Breast epithelium (tissue), 4 donors: ENCODE measurements at places on chromosomes 12 and 14.

GRCh38 chr12:116402163-116402939 lies 124.9 kb upstream of the MED13L start:
- DNase-seq, result no peak
- no peaks in the 10 kb centered on the region for H3K27me3 ChIP-seq
- no peaks in the 10 kb centered on the region for H3K4me1 ChIP-seq
- no peak overlapping the region for H3K4me3 ChIP-seq
- no peaks in the 10 kb centered on the region for H3K36me3 ChIP-seq
- no peak overlapping the region for H3K27ac ChIP-seq

DNA sequence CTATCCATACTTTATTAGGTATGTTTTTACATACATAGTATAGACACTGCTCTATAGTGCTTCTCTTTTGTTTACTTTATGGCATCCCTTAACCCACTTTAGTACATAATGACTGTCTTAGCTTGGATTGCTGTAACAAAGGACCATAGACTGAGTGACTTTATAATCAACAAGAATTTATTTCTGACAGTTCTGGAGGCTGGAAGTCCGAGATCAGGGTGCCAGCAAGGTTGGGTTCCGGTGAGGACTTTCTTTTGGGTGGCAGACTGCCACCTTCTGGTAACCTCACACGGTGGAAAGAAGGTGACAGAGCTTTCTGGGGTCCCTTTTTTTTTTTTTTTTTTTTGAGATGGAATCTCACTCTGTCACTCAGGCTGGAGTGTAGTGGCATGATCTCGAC lies 48.6 kb upstream of the PPM1H start:
- H3K4me1 ChIP-seq, result no peaks in the 10 kb centered on the region
- no peak overlapping the region for H3K27ac ChIP-seq
- H3K27me3 ChIP-seq, result no peaks in the 10 kb centered on the region
- no peak for DNase-seq
- no peaks in the 10 kb centered on the region for H3K36me3 ChIP-seq

DNA sequence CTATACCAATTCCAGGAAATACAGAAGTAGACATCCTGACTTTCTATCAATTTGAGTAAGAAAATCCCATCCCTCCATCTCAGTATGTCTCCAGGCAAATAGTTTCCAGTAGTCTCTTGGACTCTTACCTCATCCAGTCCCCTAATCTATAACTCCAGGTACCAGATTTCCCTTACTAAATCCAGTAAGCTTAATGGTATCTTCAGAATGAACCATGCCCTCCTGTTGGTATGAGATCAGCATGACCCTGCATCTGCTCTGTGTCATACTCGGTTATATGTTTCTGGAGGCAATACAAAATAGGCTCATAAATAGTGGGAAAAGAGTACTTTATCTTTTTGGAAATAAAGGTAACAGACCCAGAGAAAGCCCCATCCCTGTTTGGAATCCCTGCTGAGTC lies 18.4 kb downstream of the PIGH start:
- no peak for DNase-seq
- H3K27me3 ChIP-seq, result no peaks in the 10 kb centered on the region
- H3K36me3 ChIP-seq, result no peaks in the 10 kb centered on the region
- H3K4me3 ChIP-seq, result no peak overlapping the region
- no peaks in the 10 kb centered on the region for H3K4me1 ChIP-seq

DNA sequence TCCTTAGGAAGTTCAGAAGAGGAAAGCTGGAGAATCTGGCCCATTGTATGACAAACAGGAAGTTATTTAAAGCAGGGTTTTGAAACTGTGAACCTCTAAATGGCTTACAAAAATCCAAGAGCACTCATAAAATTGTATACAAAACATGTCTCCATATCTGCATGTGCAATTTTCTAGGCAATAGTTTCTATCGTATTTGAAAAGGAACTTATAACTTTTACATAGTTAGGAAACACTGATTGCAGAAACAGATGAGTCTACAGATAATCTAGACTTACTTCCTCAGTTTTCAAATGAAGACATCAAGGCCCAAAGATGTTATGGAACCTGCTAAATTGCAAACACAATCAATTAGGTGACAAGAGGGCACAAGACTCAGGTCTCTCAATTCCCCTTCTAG lies 53.3 kb upstream of the ETV6 start:
- H3K4me3 ChIP-seq, result no peak overlapping the region
- H3K27ac ChIP-seq, result no peak overlapping the region
- H3K36me3 ChIP-seq, result no peaks in the 10 kb centered on the region

DNA sequence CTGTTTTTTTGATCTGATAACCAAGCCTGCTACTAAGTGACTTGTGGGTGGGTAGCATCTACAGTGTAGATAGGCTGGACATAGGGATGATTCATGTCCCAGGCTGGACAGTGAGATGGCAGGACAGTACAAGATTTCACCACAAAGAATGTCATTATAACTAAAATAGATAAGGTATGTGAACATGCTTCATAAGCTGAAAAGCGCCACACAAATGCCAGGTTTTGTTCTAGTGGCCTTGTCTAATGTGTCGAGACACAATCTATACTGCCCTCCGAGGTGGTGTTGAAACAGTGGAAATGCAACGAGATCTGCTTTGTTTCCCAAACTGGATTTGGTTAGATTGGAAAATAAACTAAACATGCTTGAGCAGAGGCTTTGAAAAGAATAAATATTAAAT lies 4.4 kb downstream of the LGALS3 start:
- no peak for DNase-seq
- H3K27me3 ChIP-seq, result no peaks in the 10 kb centered on the region
- H3K36me3 ChIP-seq, result no peaks in the 10 kb centered on the region
- peaks cover 26% of the 10 kb centered on the region for H3K4me1 ChIP-seq

- no peak for DNase-seq
- H3K27ac ChIP-seq, result no peak overlapping the region
- no peaks in the 10 kb centered on the region for H3K36me3 ChIP-seq
- H3K4me3 ChIP-seq, result no peak overlapping the region
- no peaks in the 10 kb centered on the region for H3K4me1 ChIP-seq
Measured at GRCh38 chr14:65371784-65372183, 40.7 kb upstream of the FUT8 start.

GRCh38 chr12:107597695-107598410 lies 87.7 kb upstream of the PWP1 start:
- no peaks in the 10 kb centered on the region for H3K36me3 ChIP-seq
- H3K27ac ChIP-seq, result no peak overlapping the region
- H3K27me3 ChIP-seq, result no peaks in the 10 kb centered on the region
- H3K4me3 ChIP-seq, result no peak overlapping the region

- H3K27me3 ChIP-seq, result no peaks in the 10 kb centered on the region
- no peaks in the 10 kb centered on the region for H3K36me3 ChIP-seq
Measured at GRCh38 chr12:66365718-66366490, 63.6 kb downstream of the HELB start.

DNA sequence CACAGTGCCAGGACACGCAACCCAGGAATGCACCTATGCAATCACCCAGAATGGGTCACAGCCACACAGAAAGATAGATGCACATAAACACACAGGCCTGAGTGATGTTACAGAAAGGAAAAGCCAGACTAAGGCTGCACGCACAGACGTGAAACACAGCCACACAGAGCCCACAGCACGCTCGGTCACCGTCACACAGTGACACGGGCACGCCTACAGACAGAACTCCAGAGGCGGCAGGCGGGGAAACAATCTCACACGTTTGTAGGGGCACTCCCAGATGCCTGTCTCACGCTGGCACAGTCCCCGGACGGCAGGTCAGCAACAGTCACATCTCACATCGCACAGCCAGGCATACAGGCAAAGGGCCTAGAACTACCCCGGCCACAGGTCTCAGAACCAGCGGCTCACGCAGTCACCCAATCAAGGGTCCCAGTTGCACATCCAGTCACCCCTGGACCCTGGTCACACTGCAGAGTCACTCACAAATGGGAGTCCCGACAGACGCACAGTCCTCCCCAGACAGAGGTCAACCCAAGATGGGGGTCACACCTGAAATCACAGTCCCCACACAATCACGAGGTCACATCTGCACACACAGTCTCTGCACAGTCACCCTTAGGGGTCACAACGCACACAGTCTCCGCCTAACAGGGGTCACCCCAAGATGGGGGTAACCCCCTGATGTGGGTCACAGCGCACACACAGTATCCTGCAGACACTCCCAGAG lies 790 bp downstream of the SSH1 start:
- DNase-seq, result no peak
- no peaks in the 10 kb centered on the region for H3K4me1 ChIP-seq
- H3K27me3 ChIP-seq, result no peaks in the 10 kb centered on the region
- H3K36me3 ChIP-seq, result no peaks in the 10 kb centered on the region

GRCh38 chr12:75774261-75775052 lies 257.1 kb downstream of the PHLDA1 start:
- no peak for DNase-seq
- no peak overlapping the region for H3K4me3 ChIP-seq
- no peaks in the 10 kb centered on the region for H3K27me3 ChIP-seq
- no peaks in the 10 kb centered on the region for H3K4me1 ChIP-seq
- no peak overlapping the region for H3K27ac ChIP-seq
- H3K36me3 ChIP-seq, result no peaks in the 10 kb centered on the region

- no peak overlapping the region for H3K27ac ChIP-seq
- no peaks in the 10 kb centered on the region for H3K27me3 ChIP-seq
- no peak for DNase-seq
- no peaks in the 10 kb centered on the region for H3K4me1 ChIP-seq
- no peak overlapping the region for H3K4me3 ChIP-seq
Measured at GRCh38 chr12:116919247-116919661, 8.5 kb downstream of the FBXW8 start.

GRCh38 chr12:5484426-5484825 lies 52.5 kb downstream of the NTF3 start:
- H3K27me3 ChIP-seq, result no peaks in the 10 kb centered on the region
- H3K4me1 ChIP-seq, result no peaks in the 10 kb centered on the region
- H3K4me3 ChIP-seq, result no peak overlapping the region
- DNase-seq, result no peak
- H3K36me3 ChIP-seq, result no peaks in the 10 kb centered on the region

DNA sequence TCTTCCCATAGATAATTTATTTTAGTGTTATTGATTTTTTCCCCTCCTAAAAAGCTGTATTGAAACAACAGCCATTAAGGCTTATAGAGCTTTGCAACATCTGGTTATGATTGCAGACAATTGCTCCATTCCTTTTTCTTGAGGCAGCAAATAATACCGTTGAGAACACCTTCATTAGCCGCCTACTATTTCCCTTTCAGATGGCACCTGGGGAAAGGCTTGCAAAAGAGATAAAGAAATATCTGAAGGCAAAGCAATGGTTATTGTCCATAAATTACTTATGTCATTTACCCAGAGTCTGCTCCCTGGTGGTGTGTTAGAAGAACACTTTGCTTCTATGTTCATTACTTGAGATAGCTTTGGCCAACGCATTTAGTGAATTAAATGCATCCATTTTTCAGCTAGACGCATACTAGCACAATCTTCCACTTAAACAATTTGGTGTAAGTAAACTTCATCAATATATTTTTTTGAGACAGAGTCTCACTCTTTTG lies 377.8 kb downstream of the KCNH5 start:
- H3K27ac ChIP-seq, result no peak overlapping the region
- no peaks in the 10 kb centered on the region for H3K36me3 ChIP-seq
- DNase-seq, result no peak
- H3K4me3 ChIP-seq, result no peak overlapping the region
- H3K27me3 ChIP-seq, result no peaks in the 10 kb centered on the region

GRCh38 chr12:96711364-96711763 lies 195.7 kb upstream of the NEDD1 start:
- no peak overlapping the region for H3K4me3 ChIP-seq
- H3K27me3 ChIP-seq, result no peaks in the 10 kb centered on the region
- no peak overlapping the region for H3K27ac ChIP-seq
- H3K4me1 ChIP-seq, result no peaks in the 10 kb centered on the region

- DNase-seq, result no peak
- no peak overlapping the region for H3K27ac ChIP-seq
- no peaks in the 10 kb centered on the region for H3K27me3 ChIP-seq
- H3K36me3 ChIP-seq, result no peaks in the 10 kb centered on the region
- H3K4me3 ChIP-seq, result no peak overlapping the region
Measured at GRCh38 chr12:99418379-99418778, 229.2 kb upstream of the GARIN6 start.

DNA sequence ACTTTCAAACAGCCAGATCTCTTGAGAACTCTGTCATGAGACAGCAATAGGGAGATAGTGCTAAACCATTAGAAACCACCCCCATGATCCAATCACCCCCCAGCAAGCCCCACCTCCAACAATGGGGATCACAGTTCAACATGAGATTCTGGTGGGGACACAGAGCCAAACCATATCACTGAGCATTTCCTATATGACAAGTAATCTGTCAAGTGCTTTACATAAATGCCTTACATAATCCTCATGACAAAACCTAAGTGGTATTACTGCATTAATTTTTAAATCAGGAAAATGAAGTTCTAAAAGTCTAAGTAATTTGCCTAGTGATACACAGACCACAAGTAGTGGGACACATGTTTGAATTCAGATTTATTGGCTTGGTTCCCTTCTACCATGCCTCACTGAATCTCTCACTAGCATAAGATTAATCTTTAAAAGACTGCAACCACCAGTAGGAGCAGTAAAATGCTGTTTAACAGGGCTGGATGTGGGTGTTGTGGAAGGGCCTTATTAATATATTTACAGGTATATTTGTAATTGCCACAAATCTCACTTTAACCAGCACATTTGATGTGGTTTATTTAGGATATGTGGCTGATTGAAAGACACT lies 323.1 kb upstream of the FBXO33 start:
- H3K27me3 ChIP-seq, result no peaks in the 10 kb centered on the region
- no peak overlapping the region for H3K4me3 ChIP-seq
- no peak for DNase-seq

DNA sequence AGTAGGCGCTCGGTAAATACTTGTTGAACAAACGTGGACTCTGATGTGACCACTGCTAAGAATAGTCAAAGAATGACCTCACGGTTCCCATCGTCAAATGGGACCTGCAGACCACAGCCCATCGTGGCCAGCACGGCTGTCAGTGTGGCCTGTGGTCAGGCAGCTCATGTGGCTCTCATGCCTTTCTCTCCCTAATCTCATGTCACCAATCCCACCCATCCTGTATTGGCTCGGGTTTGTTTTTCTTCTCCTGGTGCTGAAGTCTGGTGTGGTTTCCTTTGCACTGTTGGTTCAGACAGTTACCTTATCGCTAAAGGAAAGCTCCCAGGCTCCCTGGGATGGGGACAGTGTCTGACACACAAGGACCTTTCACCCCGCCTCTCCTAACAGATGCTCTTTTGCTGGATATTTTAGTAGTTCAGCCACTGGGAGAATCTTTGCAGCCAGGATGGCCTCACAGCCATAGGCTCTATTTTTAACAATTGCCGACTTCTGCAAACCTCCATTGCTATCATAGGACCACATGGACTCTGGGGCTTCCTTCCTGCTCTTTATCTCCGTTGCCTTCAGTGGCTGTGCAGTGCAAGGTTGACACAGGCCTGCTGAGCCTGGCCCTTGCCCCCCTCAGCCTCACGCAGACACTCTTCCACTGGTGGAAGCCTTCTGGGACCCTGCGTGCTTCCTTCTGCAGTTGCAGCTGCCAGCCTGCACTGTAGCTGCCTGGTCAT lies 293.1 kb upstream of the FKBP4 start:
- no peaks in the 10 kb centered on the region for H3K36me3 ChIP-seq
- H3K27ac ChIP-seq, result peak overlapping the region; percentile 43
- H3K27me3 ChIP-seq, result no peaks in the 10 kb centered on the region
- H3K4me3 ChIP-seq, result no peak overlapping the region

GRCh38 chr14:101734246-101734847 lies 27.2 kb upstream of the PPP2R5C start:
- no peak overlapping the region for H3K4me3 ChIP-seq
- DNase-seq, result no peak
- H3K27me3 ChIP-seq, result no peaks in the 10 kb centered on the region

- H3K27ac ChIP-seq, result peak overlapping the region; percentile 92
- no peaks in the 10 kb centered on the region for H3K36me3 ChIP-seq
- DNase-seq, result peak; percentile 85
- no peaks in the 10 kb centered on the region for H3K4me1 ChIP-seq
- no peaks in the 10 kb centered on the region for H3K27me3 ChIP-seq
Measured at GRCh38 chr12:48852734-48853688, 1.0 kb upstream of the DDX23 start.
